Eye (tissue), 1 donor: ENCODE measurements at places on chromosomes 1 and 21.
A peak's percentile ranks its signal among the peaks of the same experiment; 100 is the strongest.

- no peak for DNase-seq
Observed at GRCh38 chr1:68270951-68271350, 38.6 kb upstream of the WLS start.

GRCh38 chr1:209349363-209350308, 233.9 kb upstream of the CAMK1G start:
- DNase-seq: peak; percentile 63

GRCh38 chr1:212596798-212597197, 11.8 kb upstream of the ATF3 start:
- DNase-seq: no peak

DNA sequence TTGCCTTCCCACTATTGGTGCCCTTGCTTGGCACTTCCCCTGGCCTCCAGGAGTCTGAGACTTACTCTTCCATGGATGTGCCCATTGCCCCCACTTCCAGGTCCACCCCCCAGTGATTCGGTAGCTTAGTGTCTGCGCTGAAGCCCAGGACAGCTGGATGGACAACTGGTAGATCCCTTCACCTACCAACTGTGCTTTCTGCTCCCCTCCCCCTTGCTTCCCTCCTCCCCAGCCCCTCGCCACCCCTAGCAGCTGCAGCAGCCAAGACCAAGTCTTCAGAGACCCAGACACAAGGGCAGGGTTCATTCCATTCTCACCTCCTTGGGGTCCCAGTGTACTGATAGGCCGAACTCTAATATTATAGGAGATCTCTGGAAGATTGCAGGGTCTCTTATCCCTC, 6.9 kb downstream of the LMNA start:
- no peak for DNase-seq

- DNase-seq: no peak
Observed at GRCh38 chr1:57258557-57259325, 165.1 kb downstream of the DAB1 start.

DNA sequence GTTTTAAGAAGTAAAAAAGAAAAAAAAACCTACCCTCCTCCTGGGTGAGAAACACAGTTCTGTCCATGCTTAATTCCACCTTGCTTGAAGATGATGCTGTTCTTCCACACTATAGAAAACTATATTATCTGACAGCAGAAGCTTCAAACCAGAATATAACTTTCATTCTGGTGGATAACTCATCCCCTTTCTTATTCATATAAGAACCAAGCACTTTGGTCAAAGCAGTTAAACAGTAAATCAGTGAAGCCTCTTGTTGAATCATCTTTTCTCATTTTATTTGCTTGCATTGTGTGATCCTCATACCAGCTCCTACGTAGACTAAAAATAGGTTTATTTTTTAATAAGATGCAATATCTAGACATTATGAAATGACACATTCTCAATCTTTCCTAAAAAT, 36.7 kb upstream of the PRDX6 start:
- no peak for DNase-seq

DNA sequence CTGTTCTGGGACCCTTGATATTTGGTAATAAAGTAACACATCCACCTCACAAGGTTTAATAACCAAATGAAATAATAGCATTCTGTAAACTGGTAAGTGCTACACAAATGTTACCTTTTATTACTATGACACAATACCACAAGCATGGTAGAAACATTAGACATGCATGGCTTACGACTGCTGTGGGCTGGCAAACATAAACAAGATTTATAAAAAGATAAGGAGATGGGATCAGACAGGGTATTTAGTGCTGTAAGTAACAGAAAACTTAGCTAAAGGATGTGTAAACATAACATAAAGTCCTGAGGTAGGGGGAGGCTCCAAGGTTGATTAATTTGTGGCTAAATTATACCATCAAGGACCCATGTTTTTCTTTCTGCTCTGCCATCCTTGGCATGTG, 212.6 kb downstream of the BARHL2 start:
- DNase-seq: no peak

DNA sequence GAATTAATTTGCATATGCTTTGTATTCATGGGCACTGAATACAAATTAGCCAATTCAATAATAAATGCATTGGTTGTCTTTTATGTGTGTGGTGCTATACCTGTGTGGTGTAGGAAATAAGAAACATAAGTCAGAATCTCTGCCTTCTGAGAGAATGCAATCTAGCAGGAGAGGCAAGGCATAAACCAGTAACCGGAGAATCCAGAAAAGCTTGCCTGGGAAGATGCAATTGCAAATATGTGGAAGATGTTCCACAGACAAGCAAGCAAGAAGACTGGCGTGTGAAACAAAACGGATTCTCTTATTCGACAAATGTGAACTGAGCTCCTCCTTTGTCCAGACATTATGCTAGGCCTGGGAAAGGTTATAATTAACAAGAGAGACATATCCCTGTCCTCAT, 134.3 kb downstream of the NR5A2 start:
- no peak for DNase-seq

DNA sequence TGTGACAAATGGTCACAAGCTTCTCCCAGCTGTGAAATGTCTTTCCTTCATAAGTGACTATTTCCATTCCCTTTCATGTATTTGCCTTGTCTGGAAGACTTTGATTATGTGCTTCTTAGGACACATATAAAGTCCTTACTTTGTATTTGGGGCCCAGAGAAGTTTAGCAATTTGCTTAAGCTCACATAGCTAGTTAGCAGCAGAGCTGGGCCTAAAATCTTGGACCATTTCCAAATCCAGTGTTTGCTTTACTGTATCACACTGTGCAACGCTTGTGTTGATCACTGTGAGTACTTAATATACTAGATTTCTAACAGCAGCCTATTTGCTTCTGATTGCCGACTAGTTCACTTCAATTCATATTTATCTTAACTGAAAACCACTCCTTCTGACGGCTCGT, 2.2 kb upstream of the KCNA3 start:
- DNase-seq: no peak

- peak; percentile 16 for DNase-seq
Observed at GRCh38 chr1:79791488-79792218, 785.1 kb upstream of the ADGRL4 start.

- DNase-seq: peak; percentile 62
Observed at GRCh38 chr1:162562470-162562828, 927 bp downstream of the UAP1 start.

GRCh38 chr1:223827193-223827663, 18.5 kb downstream of the TP53BP2 start:
- DNase-seq: no peak

DNA sequence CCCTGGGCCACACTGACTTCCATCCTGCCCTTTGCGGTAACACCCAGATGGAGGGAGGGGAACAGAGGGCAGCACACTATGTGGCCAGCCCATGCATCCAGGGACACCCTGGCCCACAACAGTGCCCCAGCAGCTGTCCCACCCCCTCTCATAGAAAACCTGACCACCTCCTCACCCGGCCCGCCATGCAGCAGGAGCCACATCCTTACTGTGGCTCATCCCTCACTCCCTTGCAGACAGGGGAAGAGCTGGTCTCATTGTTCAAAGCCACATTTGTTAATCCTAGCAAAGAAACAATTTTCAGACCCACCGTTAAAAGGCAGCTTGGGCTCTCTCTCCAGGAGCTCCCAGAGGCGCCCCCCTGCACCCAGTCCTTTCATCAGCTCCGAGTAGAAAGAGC, 23.2 kb upstream of the NUP133 start:
- no peak for DNase-seq

DNA sequence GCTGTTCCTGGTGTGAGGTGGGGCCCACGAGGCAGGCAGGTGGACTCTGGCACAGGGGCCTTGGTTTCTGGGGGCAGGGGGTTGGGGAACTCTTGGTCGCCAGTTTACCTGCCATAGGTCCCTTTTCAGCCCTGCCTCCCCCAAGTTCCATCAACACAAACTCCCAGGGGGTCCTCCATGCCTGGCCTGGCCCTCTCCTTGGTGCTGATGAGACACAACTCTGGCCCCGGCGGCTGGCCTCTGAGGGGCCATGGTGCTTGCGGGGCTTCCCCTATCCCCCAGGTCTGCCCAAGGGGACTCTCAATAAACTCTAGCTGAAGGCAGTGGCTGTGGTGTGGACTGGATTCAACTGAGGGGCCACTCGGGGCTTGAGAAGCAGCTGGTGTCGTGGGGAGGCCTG, 16.0 kb downstream of the HTR6 start:
- DNase-seq: no peak

DNA sequence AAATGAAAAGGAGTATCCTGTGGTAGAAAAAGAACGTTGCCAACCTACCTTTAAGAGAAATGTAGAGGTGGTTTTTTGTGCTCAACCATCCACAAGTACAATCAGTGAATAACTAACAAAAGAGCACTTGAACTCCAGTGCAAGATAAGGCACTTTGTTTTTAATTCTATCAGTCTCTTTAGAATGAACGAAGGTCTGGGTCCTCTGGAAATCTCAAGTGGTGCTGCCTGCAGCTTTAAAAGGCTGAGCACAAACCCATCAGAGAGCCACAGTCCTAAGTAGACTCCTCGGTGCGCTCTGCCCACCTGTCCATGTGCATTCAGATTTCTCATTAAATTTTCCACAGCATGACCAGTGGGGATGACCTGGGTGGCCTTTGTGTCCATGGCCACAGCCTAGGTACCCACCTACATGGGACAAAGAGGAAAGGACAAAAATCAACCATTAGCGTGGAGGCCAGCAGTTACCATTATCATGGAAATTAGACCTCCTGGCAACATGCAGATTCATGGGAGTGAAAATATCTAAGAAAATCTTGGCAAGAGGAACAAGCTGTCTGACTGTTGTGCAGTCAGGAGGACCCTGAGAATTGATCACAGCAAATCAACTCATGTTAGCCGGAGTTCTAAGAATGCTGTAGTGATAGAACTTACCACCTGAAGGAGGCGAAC, 9.4 kb downstream of the TRIM45 start:
- DNase-seq: no peak

GRCh38 chr21:37164742-37165141, 91.7 kb downstream of the TTC3 start:
- DNase-seq: no peak

DNA sequence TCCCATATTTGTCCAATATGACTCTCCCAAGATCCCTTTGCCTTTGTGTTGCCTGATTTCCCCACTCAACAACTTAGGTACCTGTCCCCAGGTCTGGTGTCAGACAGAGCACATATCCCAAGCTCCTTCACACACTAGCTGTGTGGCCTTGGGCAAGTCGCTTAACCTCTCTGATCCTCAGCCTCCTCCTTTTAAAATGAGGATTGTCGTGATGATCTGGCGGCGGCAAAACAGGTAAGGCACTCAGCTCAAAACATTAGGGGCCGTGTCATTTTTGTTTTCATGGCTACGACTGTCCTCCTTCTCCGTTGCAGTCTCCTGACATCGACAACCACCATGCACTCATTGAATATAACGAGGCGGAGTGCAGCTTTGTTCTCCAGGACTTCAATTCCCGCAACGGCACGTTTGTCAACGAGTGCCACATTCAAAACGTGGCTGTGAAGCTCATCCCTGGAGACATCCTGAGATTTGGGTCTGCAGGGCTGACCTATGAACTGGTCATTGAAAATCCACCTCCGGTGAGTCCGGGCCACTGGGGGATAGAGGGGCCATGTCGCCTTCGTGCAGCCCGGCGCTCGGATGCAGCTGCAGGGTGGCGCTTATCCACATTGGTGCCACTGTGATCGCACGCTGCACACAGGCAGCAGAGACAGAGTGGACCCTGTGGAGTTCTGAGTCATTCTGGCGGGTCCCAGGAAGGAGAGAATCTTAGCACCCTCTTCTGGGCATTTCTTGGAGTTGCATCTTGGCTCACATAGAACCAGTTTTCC, 25.2 kb downstream of the FHAD1 start:
- peak; percentile 94 for DNase-seq

DNA sequence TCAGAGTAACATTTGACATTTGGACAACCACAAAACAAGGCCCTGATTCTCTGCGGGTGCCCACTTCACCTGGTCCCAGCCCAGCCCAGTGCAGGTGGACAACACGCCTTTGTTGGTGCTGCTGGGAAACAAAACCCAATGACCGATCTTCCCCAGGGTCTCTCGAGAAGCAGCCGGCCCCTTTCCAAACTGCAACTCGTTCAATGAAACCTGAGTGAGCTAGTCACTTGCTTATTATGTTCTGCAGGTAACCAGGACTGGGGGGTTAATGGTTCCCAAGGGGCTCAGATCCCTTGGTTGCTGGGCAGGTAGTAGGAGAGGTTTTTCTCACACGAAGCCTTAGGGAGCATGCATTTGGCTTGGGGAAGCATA, 42.9 kb downstream of the ABCG1 start:
- no peak for DNase-seq

GRCh38 chr1:229135773-229136172, 135.1 kb upstream of the RAB4A start:
- DNase-seq: no peak

- DNase-seq: no peak
Observed at GRCh38 chr1:44302541-44302940, 52.5 kb downstream of the ERI3 start.

DNA sequence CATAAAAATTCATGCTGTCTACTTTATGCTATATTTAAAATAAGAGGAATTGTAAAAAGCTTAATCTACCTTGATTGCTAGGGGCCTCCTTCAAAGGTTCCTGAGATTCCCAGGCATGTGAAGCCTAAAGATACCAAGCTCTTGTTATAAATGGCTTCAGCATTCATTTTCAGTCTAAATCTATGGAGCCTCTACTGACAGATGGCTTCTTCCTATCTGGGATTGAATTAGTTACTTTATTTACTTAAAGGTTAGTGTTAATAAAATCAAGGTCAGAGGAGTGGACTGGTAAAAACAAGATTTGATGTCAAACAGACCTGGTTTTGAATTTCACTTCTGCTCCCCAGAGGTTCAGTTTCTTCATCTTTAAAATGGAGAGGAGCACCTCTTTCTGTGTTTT, 93.7 kb downstream of the TNNI3K start:
- no peak for DNase-seq

DNA sequence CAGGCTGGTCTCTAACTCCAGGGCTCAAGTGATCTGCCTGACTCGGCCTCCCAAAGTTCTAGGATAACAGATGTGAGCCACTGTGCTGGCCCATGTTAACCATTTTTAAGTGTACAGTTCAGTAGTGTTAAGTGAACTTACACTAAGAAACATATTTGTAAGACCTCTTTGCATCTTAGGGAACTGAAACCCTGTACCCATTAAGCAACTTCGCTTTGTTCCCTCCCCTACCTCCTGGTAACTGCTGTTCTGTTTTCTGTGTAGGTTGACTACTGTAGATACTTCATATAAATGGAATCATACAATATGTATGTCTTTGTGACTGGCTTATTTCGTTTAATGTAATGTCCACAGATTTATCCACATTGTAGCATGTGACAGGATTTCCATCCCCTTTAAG, 11.0 kb downstream of the NUDC start:
- DNase-seq: no peak

- peak; percentile 77 for DNase-seq
Observed at GRCh38 chr1:227728059-227728891, 6.8 kb downstream of the JMJD4 start.

GRCh38 chr1:67733681-67734322, 48.8 kb downstream of the GADD45A start:
- no peak for DNase-seq

GRCh38 chr1:94755675-94756074, 64.5 kb upstream of the SLC44A3 start:
- DNase-seq: peak; percentile 63
